ENCODE measurements at places on chromosomes 16 and 17.

GRCh38 chr17:56326001-56326359 lies 172.7 kb downstream of the ANKFN1 start:
- DNase-seq, result no peak

- no peak for DNase-seq
Measured at GRCh38 chr16:69194488-69194887, 7.5 kb downstream of the SNTB2 start.

GRCh38 chr16:25523183-25523582 lies 168.6 kb upstream of the HS3ST4 start:
- DNase-seq, result no peak

DNA sequence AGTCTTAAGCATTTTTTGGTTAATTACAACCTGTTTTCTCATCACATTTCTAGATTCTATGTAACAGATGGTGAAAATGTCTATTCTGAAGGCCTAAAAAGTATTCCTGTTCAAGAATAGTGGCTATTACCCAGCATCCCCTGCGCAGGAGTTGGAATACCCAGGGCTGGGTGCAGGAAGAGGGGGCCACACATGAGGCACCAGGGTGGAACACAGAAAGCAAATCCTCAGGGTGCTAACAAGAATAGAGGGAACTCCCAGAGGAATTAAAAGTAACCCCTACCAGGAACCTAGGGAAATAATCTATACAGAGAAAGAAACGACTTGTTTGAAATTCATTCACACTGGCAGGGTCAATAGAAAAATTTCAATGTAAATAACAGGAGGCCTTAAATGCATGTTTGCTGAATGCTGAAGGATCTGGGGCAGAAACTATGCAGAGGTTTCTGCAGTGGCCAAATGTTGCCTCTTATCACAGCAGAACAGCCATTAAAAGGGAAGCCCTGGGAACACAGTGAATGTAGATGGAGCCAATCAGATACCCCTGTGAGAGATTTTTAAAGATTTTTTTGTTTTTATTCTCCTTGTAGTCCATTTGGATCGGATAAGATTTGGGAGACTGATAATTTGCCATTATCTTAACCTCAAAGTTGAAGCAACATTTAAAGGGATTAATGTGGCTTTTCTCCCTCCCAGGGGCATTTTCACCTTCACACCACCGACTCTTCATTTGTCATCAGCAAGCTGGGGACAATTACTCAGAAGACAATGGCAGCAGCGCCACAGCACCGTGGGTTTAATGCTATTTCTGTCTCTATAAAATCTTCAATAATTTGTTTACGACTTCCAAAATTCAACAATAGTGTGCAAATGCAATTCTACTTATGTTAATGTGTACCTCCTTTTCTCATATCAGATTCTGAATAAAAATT lies 196.0 kb upstream of the PSMD7 start:
- no peak for DNase-seq

DNA sequence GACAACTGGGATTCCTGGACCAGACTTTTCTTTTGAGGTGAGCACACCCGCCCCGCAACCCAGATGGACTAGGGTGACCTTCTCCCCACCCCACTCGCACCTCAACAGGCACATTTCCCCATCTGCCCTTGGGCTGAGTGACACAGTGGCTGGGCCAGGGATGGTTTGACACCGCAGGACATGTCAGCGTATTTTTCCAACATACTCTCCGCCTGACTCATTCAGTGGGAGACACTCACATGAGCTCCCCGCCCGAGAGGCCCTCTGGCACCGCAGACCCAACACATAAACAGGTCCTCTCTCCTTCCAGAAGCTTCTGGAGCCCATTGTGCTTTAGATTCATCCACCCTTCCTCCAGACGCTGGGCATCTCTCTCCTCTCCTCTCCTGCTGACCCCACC lies 69.4 kb downstream of the ZDHHC7 start:
- no peak for DNase-seq

- no peak for DNase-seq
Measured at GRCh38 chr17:2027528-2028233, 2.3 kb upstream of the DPH1 start.

DNA sequence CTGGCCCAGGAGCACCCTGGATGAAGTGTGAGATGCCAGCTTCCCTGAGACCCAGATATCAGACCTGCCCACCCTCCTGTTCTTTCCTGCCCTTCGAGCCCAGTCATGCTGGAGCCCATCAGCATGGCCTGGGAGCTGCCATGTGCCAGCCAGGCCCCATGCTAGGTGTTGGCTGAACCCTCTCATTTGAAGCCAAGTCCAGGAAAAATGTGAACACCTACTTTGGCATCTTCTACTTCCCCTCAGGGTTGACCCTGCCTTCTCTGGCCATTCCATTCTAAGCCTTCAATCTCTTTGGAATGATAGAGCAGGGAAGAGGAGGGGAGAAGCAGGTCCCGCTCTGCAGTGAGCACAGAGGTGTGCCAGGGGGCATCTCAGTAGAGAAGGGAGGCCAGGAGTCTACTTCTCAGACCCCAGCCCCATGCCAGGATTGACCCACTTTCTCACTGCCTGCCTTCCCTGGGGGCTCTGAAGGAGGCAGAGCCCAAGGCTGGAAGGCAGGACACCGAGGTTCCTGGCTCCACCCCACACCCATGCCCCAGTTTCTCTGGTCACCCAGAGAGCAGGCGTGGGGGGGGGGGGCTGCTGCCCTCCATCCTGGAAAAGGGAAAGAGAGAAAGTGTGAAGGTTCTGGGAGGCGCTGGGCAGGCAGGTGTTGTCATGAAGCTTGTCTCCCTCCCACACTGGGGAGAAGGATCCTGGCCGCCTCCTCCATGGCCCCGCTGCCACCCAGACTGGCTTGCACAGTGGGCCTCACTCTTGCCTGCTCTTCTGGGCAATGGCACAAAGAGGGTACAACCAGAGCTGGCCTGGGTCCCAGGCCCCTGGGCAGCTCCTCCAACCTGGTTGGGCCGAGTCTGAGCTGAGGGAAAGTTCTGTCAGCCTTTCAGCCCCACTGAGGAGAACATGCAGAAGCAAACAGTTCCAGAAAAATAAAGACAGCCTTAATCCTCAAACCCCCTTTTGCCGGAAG lies 9.3 kb downstream of the HDAC5 start:
- no peak for DNase-seq

- no peak for DNase-seq
Measured at GRCh38 chr16:77588389-77588788, 133.9 kb upstream of the NUDT7 start.

GRCh38 chr17:61317779-61318178 lies 81.9 kb upstream of the TBX2 start:
- no peak for DNase-seq

- DNase-seq, result no peak
Measured at GRCh38 chr17:45782889-45783592, 1.1 kb upstream of the CRHR1 start.

DNA sequence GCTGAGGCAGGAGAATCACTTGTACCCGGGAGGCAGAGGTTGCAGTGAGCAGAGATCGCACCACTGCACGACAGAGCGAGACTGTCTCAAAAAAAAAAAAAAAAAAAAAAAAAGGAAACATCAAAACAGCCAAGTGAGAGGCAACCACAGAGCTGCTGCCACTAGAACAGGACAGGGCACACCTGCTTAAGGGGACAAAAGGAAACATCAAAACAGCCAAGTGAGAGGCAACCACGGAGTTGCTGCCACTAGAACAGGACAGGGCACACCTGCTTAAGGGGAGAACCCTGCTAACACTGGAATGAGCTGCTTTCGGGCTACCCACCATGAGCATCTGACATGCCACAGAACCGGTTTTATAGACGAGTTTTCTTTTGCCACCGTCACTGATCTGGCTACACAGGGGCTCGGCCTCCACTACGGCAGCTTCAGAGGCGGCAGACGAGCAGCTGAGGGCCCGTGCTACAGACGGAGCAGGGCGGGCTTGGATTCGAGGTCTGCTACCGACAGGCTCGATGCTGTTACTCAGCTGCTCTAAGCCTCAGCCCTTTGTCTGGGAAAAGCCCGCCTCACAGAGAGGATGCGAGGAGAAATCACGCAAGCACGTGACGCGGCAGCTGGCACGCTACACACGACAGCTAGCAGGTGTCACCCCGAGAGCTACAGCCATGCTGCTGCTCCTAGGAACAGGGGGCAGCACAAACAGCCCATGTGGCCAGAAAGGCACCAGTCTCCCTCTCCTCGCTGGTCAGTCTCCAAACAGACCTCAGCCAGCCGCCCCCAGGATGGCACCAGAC lies 2.0 kb downstream of the P4HB start:
- DNase-seq, result no peak

DNA sequence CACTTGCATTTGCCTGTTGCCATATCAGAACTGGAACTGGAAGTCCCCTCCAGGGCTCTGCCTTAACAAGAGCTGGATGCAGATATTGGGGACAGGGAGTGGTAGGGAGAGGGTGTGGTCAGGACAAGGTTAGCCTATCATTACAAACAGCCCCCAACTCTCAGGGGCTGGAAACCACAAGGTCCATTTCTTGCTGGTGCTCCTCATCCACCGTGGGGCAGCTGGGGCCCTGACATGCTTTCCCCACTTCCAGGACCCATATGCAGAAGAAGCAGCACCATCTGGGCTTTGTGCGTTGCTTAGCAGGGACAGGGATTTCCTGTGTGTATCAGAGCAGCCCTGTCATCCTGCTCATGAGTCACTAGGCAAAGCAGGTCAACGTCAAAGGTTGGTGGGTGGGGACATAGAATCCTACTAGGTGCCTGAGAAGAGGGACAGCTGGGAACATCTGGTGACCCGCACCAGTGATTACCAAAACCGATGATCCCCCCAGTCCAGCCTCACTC lies 26.9 kb downstream of the RGS9 start:
- peak; percentile 12 for DNase-seq

- DNase-seq, result no peak
Measured at GRCh38 chr16:21600031-21600773, 825 bp downstream of the METTL9 start.

- no peak for DNase-seq
Measured at GRCh38 chr17:70084476-70084875, 9.5 kb downstream of the KCNJ16 start.

DNA sequence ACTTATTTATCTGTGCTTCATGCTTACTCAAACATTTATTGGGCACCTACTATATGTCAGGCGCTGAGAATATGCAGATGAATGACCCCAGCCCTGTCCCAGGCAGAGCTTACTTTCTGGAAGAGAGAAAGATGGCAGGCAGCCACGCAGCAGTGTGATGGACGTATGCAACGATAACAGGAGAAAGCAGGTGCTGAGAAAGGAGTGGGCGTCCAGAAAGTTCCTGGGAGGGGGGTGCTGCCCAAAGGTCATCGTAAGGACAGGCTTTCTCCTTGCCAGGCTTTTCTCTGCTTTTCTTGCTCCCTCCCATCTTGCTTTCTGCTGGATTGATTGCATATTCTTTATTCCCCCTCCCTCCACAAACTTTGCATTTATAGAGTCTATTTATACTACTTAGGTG lies 124.5 kb downstream of the GAS7 start:
- no peak for DNase-seq

- no peak for DNase-seq
Measured at GRCh38 chr16:87960852-87961251, 9.6 kb downstream of the BANP start.

- no peak for DNase-seq
Measured at GRCh38 chr17:80265205-80266068, 4.8 kb downstream of the RNF213 start.

DNA sequence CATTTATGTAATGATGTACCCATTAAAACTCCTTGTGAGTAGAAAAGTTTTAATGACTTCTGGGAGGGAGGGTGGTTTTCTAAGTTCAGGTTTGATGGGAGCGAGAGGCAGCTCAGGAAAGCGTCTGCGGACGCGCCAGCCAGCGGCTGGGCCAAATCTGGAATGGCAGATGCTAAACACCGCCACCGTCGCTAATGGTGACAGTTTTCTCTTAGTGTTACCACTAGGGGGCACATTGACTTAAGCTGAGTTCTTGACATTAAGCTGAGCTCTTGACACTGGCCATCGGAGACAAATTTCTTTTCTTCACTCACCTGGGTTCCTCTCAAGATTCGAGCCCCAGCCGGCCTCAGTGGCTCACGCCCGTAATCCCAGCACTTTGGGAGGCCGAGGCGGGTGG lies 6.7 kb downstream of the TRPV1 start:
- DNase-seq, result peak; percentile 43

DNA sequence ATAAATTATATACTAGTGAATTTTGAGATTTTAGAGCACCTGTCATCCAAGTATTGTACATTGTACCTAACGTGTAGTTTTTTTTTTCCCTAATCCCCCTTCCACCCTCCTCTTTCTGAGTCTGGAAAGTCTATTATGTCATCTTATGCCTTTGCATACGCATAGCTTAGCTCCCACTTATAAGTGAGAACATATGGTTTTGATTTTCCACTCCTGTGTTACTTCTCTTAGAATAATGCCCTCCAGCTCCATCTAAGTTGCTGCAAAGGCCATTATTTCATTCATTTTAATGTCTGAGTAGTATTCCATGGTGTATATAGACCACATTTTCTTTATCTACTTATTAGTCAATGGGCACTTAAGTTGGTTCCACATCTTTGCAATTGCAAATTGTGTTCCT lies 177.0 kb upstream of the C16orf82 start:
- DNase-seq, result no peak

DNA sequence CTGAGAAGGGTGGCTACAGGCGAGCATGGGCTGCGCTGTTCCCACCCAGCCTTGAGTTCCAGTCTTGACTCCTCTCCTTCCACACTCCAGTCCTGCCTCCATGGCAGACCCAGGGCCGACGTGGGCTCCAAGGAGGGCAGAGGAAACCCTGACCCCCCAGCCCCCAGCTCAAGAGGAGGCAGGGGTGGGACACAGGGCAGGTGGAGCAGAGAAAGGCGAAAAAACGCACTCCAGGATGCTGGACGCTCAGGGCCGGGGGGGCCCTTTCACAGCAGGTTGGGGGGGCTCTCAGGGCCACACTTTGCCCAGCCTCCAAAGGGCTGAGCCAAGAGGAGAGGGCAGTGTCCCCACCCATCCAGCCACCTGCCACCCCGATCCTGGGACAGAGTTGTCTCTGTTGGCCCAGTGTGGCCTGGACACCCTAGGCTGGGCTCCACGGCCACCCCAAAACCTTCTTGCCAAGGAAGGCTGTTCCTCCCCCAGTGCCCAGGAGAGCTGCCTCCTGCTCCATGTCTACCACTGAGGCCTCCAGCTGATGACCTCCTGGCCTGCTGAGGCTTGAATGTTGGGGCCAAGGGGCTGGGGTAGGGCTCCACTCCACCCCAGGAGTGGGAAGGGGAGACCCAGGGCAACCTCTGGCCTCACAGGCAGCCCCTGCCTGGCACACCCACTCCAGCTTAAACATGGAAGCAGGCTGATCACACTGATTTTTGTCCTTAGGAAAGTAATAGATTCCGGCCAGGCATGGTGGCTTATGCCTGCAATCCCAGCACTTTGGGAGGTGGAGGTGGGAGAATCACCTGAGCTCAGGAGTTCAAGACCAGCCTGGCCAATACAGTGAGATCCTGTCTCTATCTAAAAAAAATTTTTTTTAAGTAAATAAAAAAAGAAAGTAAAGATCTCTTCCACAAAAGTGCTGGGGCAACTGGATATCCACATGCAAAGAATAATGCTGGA lies 7.4 kb upstream of the CCDC57 start:
- no peak for DNase-seq

DNA sequence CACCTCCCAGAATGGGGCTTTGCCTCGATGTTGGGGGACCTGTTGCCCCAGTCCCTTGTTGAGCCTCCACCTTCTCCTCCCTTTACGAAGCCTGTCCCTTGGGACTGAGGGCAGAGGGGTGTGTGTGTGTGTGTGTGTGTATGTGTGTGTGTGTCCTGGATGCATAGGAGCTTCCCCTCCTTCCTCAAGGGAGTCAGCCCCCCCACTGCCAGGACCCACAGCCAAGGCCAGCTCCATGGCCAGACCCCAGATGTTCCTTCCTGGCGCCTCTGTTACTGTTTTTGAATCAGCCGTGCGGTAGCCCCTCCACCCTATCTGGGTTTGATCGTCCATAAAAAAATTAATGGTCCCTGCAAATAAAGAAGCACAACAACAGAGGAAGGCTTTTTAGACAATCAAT lies 17.7 kb upstream of the DOK4 start:
- DNase-seq, result no peak

- DNase-seq, result no peak
Measured at GRCh38 chr17:72606656-72607055, 485.8 kb downstream of the SLC39A11 start.

Measured in HCT116 (cell line).